ENCODE measurements at places on chromosomes 6 and 20.

DNA sequence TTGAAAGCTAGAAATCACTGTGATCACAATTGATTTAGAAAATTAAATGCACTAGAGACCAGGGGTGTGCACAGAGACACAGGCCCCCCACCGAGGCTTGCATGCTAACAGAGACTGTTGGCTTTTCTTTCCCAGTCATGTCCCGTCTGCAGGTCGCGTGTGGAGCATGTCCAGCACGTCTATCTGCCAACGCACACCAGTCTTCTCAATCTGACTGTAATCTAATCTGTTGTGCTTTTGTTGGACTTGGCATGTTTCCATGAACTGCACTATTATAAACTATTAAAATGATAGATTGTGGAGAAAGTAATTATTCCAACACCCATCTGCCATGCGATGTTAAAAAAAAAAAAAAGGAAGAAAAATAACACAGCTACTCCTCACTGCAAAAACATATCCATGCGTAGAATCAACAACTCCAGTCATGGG, 17.7 kb downstream of the MYLIP start:
- DNase-seq, result no peak

DNA sequence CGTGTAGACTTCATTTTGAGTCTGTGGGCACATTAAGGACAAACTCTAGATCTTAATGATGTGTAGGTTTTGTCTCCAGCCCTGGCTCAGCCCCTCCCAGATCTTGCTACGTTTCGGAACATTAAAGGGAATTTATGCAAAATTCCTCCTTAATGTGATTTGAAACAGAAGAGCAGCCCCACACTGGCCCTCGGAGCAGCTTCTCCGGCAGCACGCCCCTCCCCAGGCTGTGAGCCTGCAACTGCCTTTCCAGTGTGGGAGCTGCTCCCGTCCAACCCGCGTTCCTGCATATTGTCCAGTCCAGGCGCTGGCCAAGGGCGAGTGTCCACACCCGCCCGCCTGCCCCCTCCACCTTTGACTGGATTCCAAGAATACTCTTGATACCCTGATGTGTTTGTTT, 257.2 kb downstream of the TAF4 start:
- DNase-seq, result no peak

GRCh38 chr6:16496210-16496609, 257.8 kb downstream of the GMPR start:
- no peak for DNase-seq

DNA sequence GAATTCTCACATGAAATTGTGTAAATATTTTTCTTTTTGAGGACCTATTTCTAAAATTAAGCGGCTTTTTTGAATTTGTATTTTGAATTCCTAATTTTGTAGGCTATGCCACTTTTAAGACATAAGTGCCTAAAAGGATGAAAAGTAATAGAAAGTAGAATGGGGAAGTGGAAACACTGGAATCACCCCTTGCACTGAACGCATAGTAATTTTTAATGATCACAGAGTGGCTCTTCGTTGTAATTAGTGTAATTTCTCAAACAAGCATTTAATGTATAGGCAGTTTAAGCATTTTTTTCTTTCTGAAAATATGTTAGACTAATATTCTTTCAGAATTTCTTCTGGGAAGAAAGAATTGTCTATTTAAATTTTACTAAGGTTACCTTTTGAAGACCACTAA, 73.2 kb downstream of the ARID1B start:
- DNase-seq, result no peak

DNA sequence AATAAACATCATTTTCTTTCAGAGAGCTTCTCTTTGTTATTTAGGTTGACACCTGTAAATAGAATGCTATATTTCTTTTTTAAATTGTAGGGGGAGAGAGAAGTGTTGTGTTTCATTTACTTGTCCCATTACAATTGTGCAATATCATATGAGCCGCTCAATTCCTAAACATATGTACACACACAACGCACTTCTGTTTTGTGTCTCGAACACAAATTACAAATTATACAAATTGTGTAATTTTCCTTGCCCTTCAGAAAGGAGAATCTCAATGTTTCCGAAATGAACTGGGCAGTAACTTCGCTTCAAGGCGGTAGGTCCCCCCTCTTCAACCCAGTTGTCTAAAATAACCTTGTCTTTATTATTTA, 2.6 kb upstream of the ABT1 start:
- DNase-seq, result no peak

DNA sequence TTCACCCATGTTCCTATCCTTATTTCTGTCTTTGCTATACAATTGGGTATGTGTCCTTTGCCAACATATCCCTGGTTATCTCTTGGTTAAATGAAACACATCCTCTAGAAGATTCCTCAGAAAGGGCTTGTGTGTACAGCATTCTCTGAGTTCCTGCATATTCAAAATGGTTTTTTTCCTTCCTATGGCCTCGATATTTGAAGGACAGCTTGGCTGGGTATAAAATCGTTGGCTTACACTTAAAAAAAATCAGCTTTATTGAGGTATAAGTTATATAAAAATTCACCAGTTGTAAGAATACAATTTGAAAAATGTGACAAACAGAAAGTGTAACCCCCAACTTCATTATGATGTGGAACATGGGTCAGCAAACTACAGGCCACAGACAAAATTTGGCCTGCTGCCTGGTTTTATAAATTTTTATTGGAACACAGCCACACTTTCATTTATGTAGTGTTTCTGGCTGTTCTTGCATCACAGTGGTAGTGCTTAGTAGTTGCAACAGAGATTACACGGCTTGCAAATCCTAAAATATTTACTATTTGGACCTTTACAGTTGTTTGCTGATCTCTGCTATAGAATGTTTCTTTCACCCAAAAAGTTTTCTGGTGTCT, 16.7 kb downstream of the PCMT1 start:
- no peak for DNase-seq

GRCh38 chr6:106110164-106110826, 24.2 kb downstream of the PRDM1 start:
- no peak for DNase-seq

DNA sequence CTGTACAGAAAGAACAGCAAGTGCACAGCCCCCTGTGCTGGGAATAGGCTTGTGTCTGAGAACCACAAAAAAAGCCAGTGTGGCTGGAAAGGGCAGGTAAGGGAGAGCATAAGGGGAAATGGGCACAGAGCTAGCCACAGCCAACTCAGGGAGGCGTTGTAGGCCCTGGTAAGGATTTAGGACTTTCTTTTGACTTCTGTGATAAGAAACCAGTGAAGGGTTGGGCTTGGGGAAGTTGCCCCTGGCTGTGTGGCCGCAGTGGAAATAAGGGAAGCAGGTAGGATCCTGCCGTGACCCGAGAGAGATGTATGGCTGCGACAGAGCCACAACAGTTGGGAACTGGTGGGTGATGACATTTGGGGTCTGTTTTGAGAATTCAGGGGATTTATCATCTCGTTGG, 30.0 kb upstream of the PHACTR2 start:
- no peak for DNase-seq

DNA sequence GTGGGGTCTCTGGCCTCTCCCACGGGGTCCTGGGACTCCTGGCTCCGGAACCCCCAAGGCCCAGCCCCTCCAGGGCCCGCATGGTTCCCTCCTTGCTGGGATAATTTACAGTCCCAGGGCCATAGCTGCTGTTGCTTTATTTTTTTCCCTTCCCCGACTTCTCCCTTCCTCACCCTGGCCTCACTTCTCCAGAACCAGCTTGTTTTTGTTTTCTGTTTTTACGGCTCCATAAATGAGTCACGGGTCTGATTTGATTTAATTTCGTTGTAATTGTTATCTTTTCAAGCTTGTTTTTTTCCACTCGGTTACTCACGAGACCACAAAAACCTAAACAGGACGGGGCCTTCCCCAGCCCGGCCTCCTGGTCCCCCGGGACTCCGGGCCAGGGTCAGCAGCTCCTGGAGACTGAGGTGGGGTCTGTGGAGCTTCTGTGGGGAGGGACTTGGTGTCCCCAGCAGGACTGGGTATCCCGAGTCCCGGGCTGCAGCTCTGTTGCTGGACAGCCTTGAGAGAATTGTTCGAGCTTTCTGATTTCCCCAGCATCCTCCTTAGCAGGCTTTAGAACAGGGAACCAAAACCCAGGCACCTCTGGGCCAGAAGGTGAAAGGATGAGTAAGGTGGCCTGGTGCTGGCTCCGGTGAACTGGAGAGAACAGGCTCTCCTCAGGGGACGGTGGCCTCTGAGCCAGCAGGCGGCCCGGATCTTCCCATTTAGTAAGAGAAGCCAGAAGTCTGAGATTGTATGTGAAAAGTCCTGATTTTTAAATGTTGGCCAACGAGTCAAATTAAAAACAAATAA, 94.9 kb downstream of the CEBPB start:
- DNase-seq, result no peak

DNA sequence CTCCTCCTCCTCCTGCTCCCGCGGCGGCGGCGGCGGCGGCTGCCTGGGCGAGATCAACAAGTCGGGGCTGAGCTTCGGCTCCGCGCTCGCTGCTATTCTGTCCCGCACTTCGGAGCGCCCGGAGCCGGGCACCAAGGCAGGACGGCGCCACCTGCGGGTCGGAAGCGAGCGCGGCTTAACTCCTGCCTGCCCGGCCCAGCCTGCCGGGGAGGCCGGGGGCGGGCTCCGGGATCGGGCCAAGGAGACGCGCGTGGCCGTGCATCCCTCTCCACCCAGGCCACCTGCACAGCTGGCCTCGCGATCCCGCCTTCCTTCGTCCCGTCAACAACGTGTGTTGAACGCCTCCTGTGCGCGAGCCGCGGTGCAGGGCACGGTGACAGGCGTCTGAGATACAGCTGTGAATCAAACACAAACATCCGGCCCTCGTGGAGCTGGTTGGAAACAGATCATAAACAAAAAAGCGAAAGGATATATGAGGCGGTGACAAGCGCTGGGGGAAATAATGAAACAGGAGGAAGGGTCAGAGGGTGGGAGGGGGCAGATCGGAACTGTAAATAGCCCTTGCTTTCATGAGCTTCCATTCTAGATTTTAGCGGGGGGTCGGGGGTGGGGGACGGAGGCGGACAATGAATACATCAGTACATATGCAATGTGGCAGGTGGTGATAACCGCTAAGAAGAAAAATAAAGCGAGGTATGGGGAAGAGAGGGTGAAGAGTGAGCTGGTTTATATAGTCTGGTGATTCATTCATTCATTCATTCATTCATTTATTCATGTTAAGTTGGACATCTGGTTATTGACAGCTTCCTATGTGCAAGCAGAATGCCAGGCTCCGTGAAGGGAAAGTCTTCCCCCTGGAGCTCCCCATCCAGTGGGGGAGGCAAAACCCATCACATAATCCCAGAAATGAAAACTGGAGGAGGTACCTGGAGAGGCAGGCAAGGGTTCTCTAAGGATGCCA, 2.0 kb upstream of the KCNB1 start:
- no peak for DNase-seq

- no peak for DNase-seq
These were observed 7.9 kb downstream of the BPIFB3 start for GRCh38 chr20:33061658-33062028.

- DNase-seq, result no peak
These were observed 55.8 kb downstream of the SNAI1 start for GRCh38 chr20:50038574-50038991.

- DNase-seq, result no peak
These were observed 60.4 kb upstream of the SNX9 start for GRCh38 chr6:157762636-157763035.

- no peak for DNase-seq
These were observed 38.6 kb downstream of the AKIRIN2 start for GRCh38 chr6:87663434-87663833.

DNA sequence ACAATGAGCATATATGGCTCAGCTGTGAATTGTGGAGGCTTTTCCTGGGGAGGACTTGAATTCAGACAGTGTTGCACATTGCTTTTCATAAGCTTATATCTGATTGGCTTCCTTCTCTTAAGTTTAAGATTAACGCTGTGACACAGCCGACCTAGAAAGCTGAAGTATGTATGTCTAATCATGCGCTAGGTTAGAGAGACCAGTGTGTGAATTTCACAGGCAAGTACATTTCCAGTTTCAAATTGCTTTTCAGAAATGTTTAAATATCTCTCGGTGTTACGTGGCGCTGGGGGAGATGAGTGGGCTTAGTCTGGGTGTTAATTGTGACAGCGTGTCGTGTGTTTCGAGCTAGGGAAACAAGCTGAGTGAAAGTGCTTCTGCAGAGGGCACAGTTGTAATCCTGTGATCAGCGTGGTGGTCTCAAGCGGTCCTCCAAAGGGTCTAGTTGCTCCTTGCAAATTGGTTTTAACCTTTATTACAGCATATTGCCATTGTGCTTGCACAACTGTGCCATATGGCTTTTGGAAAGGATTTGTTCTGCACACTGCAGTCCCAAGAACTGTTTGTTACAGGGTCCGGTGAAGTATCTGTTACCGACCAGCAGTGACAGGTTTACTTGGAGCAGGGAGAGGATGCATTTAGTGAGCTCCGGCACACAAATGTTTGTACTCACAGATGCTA, 166.6 kb downstream of the SASH1 start:
- no peak for DNase-seq

Measured in stimulated activated CD8-positive, alpha-beta memory T cell treated with anti-CD3 and anti-CD28 coated beads, Interleukin-4, amount 100 ng/mL, for 1 hour (primary cell).